ENCODE measurements at places on chromosomes 6 and 20. TPM values are rescaled to one million over a fixed set of nuclear protein-coding genes. Genes with fewer than 3 reads are reported as not detected.

- no peak for DNase-seq
Measured at GRCh38 chr6:37971266-37971665, 151.7 kb downstream of the ZFAND3 start.

- DNase-seq = no peak
Measured at GRCh38 chr6:124066269-124066668, 262.6 kb downstream of the NKAIN2 start.

CLPSL2 gene
- not detected for total RNA-seq

GRCh38 chr6:7143476-7143974 is 35.8 kb downstream of the RREB1 start:
- no peak for DNase-seq

ADAM33 gene
- total RNA-seq = 7.2 TPM

HLA-DOA gene
- total RNA-seq = 5.8 TPM

HTR1E gene
- total RNA-seq = 12.3 TPM

DAAM2 gene
- 175 TPM for total RNA-seq

DNA sequence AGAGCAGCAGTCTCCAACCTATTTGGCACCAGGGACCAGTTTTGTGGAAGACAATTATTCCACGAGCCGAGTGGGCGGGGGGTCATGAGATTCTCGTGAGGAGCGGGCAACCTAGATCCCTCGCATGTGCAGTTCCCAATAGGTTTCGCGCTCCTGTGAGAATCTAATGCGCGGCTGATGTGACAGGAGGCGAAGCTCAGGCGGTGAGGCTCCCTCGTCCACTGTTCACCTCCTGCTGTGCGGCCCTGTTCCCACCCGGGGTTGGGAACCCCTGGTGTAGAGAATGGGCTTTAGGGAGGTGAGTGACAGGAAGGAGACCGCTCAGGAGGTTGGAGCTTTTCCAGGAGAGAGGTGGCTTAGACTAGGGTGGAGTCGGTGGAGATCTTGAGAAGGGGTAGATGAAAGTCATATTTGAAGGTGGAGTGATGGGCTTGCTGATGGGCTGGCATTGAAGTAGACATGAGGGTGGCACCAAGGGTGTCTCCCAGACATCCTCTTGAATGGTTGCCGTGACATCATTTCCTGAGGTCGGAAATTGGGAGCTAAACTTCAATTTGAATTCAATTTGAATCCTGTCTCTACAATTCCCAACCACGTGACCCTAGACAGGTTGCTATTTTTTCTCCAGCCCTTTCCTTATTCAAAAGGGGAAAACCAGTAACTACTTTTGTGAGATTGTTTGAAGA is 1.5 kb upstream of the RAD21L1 start:
- DNase-seq = no peak

All from dorsolateral prefrontal cortex (tissue), 122 donors.